ENCODE measurements at places on chromosomes 6 and 20. TPM values are rescaled to one million over a fixed set of nuclear protein-coding genes. Genes with fewer than 3 reads are reported as not detected.
A peak's percentile ranks its signal among the peaks of the same experiment; 100 is the strongest.

RNF39 gene
- 0.06 TPM for total RNA-seq

TAAR6 gene
- total RNA-seq = not detected

EFCAB8 gene
- total RNA-seq = not detected

MOXD1 gene
- 6.1 TPM for total RNA-seq

AVP gene
- total RNA-seq = not detected

PAK5 gene
- total RNA-seq = not detected

TINAG gene
- total RNA-seq = not detected

PRDM13 gene
- total RNA-seq = not detected

RPS18 gene
- total RNA-seq = 3,065 TPM

PGC gene
- total RNA-seq = not detected

DNA sequence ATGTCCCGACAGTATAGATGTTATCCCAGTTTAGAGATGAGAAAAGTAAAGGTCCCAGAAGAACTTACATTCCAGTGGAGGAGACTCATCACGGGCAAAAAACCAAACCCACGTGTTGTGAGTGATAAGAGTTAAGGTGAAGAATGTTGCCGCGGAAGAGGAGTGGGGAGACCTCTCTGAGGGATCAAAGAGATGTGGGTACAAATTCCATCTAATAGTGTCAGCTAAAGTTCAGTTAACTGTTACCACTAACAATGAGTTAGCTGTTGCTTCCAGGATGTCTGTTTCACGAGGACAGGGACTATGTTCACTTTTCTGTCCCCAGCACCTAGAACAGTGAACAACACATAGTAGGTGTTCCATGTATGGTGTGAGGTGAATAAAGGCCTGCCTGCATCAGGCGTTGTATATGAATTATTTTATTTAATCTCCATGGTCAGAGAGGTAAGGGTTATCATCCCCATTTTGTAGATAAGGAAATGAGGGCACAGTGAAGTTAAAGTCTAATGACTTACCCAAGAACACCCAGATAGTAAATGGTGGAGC, 39.8 kb upstream of the RSPO4 start:
- DNase-seq = no peak

DNA sequence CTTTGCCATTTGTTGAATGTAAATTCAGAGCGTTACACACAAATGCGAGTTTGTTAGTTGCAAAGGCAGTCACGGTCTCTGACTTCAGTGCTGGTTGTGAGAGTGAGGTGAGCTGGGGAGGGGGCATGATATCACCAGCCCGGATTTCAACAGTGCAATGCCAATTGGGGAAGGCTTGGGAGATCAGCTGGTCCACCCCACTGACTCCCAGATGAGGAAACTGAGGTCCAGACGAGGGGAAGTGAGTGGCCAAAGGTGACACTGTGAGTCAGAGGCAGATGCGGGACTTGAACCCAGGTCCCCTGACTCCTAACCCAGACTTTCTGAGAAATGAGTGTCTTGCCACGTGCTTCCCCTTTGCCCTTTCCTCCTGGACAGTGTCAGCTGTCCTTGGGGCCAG, 62.1 kb downstream of the CEBPB start:
- DNase-seq = no peak

GRCh38 chr20:8291873-8292272, 159.8 kb downstream of the PLCB1 start:
- DNase-seq = no peak

GRCh38 chr6:69584913-69585729, 211.7 kb downstream of the LMBRD1 start:
- DNase-seq = peak; percentile 37

- no peak for DNase-seq
Observed at GRCh38 chr6:87879132-87879861, 168.3 kb upstream of the SPACA1 start.

DNA sequence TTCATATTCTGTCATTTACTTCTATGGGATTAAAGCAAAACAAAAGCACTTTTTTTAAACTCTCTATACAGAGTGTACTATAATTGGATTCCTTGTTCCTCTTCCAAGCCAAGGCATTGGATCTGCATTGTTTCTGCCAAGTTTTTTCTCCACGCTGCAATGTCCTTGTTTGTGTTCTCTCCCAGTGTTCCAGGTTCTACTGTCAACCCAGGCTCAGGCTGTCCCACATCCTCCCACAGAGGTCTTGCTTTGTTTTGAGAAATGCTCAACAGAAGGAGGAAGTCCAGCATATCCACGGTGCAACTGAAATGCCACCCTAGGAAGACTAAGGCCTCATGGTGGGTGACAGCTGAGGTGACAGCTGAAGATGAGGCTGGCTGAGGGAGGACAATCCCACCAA, 287.1 kb upstream of the PRDM1 start:
- no peak for DNase-seq

- DNase-seq = peak; percentile 88
Observed at GRCh38 chr20:49699200-49699992, 14.3 kb downstream of the B4GALT5 start.

- peak; percentile 6 for DNase-seq
Observed at GRCh38 chr6:38634518-38634917, 5.2 kb downstream of the BTBD9 start.

- no peak for DNase-seq
Observed at GRCh38 chr6:53112871-53113270, 35.8 kb downstream of the GCM1 start.

DNA sequence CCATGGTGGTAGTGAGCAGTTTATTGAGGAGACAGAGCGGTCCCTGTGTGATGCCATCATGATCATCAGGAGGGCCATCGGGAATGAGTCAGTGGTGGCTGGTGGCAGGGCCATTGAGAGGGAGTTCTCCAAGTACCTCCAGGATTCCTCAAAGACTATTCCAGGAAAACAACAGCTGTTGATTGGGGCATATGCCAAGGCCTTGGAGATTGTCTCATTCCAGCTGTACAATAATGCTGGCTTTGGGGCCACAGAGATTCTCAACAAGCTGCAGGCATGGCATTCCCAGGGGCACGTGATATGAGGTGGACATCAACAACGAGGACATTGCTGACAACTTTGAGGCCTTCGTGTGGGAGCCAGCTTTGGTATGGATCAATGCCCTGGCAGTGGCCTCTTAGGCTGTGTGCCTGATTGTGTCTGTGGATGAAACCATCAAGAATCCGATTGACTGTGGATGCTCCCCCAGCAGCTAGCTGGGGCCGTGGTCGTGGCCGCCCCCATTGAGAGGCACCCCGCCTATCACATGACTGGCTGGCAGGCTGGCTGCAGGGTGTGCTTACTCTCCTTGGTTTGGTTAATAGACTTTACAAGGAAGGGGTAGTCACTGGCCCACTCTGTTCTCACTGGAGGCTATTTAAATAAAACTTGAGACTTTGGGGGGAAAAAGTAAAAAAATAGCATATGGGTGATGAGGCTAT, 16.7 kb downstream of the RAET1E start:
- no peak for DNase-seq

DNA sequence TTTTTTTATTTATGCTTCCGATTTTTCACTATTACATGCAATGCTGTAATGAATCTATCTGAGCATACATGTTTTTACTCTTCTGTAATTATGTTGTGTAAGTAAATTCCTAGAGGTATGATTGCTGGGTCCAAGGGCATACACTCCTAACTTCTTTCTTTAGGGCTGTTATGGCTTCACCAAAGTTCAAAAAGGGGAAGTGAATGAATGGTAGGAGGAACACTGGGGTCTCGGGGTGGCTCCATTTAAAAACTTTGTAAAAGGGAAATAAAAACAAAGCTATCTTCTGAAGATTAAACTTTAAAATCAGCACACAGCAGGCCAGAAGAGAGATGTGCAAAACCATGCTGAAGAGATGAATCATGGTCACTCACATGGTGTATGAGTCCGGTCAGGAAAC, 289.1 kb upstream of the SUPT3H start:
- no peak for DNase-seq

DNA sequence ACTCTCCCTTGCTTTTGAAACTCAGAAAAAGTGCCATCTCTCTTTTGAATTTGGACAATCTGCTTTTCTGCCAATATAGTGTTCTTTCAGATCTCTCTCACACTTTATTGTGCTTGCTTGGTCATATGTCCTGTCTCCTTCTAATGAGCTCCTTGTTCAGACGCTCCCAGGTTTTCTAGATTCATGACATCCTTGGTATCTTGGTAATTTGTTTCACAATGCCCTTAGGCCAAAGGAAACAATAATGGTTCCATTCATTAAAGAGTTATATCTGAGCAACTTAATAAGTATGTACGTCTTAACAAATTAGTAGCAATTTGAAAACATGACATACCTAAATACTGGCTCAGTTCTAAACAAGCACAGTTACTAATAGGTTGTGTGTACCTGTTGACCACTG, 293.4 kb upstream of the SPTLC3 start:
- DNase-seq = no peak

DNA sequence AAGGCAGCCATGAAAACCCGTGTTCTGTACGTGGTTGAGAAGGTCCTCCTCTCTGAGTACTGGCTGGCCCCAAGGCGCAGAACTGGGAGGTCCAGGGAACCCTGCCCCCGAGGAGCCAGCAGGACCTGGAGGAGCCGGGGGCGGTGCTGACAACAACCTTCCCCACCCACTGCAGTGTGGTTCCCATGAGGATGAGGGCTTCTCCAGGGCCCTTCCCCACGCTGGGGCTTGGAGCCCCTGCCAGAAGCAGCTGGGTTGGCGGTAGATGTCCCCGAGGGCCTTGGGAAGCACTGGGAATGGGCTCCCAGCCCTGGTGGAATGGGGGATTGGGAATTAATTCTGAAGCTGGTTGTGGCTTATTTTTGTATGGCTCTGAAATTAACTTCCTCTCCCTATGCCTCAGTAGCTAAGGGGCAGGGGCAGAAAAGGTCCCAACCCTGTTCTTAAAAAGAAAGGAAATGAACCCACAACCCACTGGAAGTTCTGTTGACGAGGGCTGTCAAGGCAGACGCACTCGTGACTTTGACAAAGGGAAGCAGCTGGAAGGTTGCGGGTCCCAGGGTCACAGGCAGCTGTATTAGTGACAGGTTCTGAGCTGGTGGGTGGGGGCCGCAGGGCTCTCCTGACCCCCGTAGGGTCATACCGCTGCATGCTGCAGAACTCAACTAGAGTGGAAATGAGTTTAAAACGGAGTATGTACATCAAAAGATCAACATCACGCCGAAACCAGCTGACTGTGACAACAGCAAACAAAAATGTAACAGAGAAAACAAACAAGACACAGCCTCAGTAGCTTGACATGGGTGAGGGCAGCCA, 13.9 kb upstream of the HELZ2 start:
- DNase-seq = no peak

DNA sequence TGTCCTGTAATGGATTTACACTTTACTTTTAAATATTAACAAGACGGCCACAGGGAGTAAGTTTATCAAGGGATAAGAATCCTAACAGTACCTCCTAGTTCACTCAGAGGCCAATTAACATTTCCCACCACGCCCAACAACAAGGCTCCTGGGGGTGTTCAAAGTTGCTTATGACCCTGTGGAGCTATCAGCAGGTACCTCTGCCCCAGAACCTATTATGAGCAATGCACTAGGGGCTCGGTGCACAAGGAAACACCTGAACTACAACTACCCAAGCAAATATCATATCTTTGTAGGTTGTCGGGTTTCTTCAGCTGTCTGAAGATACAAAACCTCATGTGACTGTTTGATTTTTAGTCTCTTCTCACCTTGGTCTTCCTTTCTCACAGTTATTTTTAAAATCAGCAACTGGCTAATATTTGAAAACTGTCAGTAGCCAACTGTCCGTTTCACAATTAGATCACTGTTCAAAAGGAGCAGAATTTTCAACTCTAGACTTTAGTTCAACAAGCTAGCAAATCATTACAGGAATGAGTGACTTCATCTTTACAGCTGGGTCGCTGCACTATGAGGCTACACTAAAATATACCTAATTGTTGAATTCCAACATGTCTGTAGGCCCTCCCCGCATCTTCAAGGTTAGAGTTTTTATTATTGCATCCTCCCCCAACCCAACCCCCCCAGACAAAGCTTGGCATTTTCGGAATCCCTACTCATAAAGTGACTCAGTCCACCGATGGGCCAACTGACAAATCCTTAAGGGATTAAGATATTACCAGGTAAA, 38.1 kb downstream of the B4GALT5 start:
- peak; percentile 39 for DNase-seq

GRCh38 chr6:116492331-116493067, 18.9 kb upstream of the CALHM5 start:
- no peak for DNase-seq

- DNase-seq = no peak
Observed at GRCh38 chr20:47330071-47330470, 26.4 kb downstream of the ZMYND8 start.

- no peak for DNase-seq
Observed at GRCh38 chr20:21430020-21430419, 32.7 kb upstream of the NKX2-4 start.

- DNase-seq = no peak
Observed at GRCh38 chr6:104704191-104704590, 155.5 kb downstream of the HACE1 start.

DNA sequence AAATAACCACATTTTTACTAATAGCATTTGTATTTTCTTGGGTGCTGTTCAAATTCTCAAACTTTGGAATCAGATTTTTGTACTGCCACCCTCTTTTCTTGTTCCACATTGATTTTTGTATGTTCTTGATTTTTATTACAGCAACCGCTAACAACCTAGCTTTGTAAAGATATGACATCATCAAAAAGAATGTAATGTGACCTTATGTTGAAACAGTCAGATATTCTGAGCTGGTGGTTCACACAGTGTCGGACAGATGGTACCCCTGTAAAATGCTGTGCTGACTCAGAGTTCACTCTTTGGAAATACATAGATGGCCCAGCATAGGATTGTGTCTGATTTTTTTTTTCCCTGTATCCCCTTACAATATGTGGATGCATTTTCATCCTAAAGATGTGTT, 118.9 kb downstream of the QKI start:
- DNase-seq = peak; percentile 79

DNA sequence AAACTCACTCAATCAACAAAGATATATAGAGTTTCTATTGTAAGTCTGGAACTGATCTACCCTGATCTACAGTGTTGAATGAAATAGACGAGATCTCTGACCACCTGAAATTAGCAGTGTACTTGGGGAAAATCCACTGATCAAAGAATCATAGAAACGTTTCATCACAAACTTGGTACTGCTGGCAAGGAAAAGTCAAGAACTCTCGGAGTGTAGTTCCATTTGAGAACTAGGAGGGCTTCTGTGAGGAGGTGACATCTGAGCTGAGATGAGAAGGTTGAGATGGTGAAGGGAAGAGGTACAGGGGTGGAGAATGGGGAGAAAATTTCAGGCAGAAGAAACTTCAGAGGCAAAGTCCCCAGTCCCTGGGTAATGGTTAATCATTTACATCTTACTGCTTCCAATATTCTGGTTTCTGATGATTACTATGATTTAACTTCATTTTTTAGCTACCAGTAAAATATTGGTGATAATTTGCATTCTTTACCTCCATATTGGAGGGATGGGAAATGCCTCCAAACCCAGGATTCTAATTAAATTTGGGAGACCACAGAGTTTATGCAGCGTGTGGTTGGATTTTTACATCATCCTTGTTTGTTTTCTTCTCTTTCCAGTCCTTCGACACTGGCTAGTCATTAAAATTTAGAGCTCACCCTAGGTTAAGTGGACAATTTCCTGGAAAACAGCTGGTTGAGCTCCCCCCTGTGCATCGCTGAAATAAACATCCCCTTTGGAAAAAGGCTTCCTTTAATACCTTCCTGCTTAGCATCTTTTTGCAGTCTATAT, 191.9 kb downstream of the BCAS1 start:
- DNase-seq = no peak

- no peak for DNase-seq
Observed at GRCh38 chr6:43744931-43745727, 24.9 kb upstream of the VEGFA start.

Data from HT1080 (cell line).